ENCODE measurements at places on chromosomes 5 and 9.

DNA sequence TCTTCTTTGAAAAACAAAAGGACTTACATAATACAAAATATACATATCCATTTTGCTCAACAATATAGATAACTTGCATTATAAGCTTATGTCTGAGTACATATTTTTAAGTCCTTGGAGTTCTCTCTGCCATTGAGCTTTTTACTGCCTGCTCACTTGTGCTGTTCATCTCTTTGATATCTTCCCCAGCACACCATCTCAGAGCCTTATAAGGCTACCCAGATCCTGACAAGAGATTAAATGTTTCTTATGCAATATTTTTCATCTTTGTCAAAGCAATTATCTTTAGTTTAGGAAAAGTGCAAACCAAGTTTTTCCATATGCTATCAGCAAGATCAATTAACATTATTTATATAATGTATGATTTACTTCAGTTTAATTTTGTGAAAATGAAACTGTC is 60.7 kb upstream of the ITGA1 start:
- DNase-seq: no peak

GRCh38 chr9:75111019-75111622 is 22.8 kb downstream of the OSTF1 start:
- DNase-seq: no peak

DNA sequence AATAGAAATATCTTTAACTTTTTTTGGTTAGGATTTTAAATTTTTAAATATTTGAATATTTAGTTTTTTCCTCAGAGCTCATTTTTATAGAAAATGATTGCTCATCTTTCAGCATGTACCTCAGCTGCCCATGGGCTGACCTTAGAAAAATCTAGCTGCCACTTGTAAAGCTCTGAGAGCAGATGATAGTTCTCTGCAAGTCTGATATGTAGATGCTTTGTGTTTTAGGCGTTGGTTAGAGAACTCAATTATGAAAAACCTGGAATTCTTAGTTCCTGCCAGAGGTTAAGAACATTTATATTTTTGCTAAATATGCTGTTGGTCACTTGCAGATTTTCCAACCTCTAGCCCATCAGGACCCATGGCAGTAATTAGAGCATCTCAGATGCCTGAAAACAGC is 15.1 kb downstream of the OTULIN start:
- no peak for DNase-seq

DNA sequence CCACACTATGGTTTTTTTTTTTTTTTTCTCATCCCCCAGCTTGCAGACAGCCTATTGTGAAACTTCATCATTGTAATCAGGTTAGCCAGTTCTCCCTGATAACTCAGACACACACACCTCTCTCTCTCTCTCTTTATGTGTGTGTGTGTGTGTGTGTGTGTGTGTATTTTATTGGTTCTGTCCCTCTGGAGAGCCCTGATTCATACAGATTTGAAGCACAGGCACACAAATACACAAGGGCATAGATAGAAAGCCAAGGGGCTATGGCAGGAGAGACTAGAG is 20.6 kb upstream of the VCAN start:
- DNase-seq: no peak

DNA sequence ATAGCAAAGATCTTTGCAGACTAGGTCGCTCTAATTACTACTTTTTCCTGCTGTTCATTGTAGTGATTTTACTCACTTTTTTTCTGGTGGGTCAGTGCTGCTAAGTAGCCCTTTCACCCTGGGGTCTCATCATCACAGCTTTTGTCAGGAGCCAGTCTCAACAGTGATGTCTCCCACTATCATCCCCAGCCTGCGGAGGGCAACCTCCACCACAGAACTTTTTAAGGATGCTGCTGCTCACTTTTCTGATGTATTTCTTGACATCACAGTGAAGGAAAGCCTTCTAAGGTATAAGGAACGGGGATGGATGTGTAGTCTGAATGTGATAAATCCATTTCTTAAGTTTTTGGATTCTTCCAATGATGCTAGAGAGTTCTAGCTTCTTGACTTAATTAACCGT is 242.5 kb upstream of the RIOK2 start:
- DNase-seq: no peak

GRCh38 chr9:76292246-76292645 is 102.0 kb downstream of the RFK start:
- DNase-seq: no peak

DNA sequence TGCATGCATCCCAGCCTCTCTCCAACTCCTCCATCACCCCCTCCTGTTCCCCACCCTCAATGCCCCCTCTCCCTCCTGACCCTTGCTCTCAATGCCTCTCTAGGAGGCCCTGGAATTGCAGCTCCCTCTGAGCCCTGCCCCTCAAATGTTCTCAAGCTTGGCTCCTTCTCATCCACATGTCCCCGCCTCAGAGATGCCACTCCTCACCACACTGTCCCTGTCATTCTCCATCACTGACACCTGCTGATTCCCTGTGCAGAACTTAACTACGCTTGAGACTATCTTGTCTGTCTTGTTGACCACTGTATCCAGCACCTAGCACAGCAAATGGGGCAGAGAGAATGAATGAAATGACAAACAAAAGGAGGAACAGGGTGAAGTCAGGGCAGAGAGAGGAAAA is 314.4 kb downstream of the SPOCK1 start:
- DNase-seq: no peak

DNA sequence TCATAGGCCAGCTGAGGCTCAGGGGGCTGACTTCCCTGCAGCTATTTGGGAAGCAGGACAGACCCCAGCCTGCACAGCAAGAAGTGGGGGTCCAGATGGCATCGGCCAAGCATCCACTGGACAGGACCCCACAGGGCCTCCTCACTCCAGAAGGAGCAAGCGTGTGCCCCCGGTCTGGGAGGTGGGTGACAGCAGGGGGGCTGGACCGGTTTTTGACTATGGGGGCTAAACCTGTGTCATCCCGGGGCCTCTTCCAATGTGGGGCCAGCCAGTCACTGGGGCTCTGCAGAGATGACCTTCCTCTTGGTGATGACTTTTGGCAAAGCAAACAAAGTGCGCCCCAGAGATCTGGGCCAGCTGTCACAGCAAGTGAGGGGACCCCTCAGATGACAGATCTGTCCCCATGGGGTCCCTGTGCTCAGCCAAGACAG is 163.9 kb downstream of the OLFM1 start:
- DNase-seq: no peak
